GM12878 (cell line): ENCODE measurements at places on chromosomes 5 and 9. TPM values are rescaled to one million over a fixed set of nuclear protein-coding genes. Genes with fewer than 3 reads are reported as not detected.

PLPP7 gene
- total RNA-seq, result 0.72 and 0.97 TPM in 2 replicates

PCDH12 gene
- total RNA-seq, result 0.03 TPM in 1 of 2 replicates, not detected in the other

KCNT1 gene
- not detected in 2 replicates for total RNA-seq

TAF11L13 gene
- total RNA-seq, result not detected in 2 replicates

PCDHB12 gene
- not detected in 2 replicates for total RNA-seq

STPG3 gene
- not detected in 2 replicates for total RNA-seq

LHX2 gene
- 9.0 and 10.3 TPM in 2 replicates for total RNA-seq

C9 gene
- 0.13 and 0.54 TPM in 2 replicates for total RNA-seq

FBP2 gene
- total RNA-seq, result not detected in 2 replicates

IL7R gene
- 1.3 and 1.5 TPM in 2 replicates for total RNA-seq

CCL21 gene
- total RNA-seq, result 0.24 and 0.26 TPM in 2 replicates

PPP2R2B gene
- not detected in 2 replicates for total RNA-seq

SLC27A4 gene
- total RNA-seq, result 13.5 and 13.9 TPM in 2 replicates

BTNL3 gene
- total RNA-seq, result not detected in 2 replicates

GRCh38 chr9:121748727-121749423 is 97.4 kb downstream of the DAB2IP start:
- H3K27ac ChIP-seq, result no peak overlapping the region
- DNase-seq, result no peak
- H3K36me3 ChIP-seq, result no peaks in the 10 kb centered on the region
- no peaks in the 10 kb centered on the region for H3K4me1 ChIP-seq
- no peaks in the 10 kb centered on the region for H3K27me3 ChIP-seq

DNA sequence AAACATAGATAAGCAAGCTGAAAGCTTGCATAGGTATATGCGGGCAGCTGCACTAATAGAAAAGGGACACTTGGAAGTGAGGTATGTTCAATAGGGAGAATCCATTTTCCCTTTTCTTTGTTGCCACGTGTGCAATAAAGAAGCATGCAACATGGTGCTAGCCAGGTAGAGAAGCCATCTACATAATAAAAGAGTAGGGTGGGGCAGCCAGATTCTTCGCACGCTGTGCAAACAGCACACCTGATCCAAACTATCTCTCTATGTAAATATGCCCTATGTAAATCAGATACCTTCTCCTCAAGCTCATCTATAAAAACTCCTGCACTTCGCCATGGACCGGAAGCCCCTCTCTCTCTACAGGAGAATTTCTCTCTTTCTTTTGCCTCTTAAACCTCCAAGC is 91.9 kb upstream of the C9orf72 start:
- H3K36me3 ChIP-seq, result no peaks in the 10 kb centered on the region
- H3K4me3 ChIP-seq, result no peak overlapping the region
- H3K27ac ChIP-seq, result no peak overlapping the region
- H3K27me3 ChIP-seq, result no peaks in the 10 kb centered on the region
- DNase-seq, result no peak

GRCh38 chr5:124990723-124991122 is 244.3 kb upstream of the ZNF608 start:
- no peak for DNase-seq
- no peaks in the 10 kb centered on the region for H3K27me3 ChIP-seq
- no peak overlapping the region for H3K27ac ChIP-seq
- no peaks in the 10 kb centered on the region for H3K4me1 ChIP-seq

- no peak for DNase-seq
- no peak overlapping the region for H3K27ac ChIP-seq
- no peaks in the 10 kb centered on the region for H3K36me3 ChIP-seq
- no peaks in the 10 kb centered on the region for H3K4me1 ChIP-seq
- no peak overlapping the region for H3K4me3 ChIP-seq
These were observed 155.4 kb downstream of the CARTPT start for GRCh38 chr5:71874521-71874920.

DNA sequence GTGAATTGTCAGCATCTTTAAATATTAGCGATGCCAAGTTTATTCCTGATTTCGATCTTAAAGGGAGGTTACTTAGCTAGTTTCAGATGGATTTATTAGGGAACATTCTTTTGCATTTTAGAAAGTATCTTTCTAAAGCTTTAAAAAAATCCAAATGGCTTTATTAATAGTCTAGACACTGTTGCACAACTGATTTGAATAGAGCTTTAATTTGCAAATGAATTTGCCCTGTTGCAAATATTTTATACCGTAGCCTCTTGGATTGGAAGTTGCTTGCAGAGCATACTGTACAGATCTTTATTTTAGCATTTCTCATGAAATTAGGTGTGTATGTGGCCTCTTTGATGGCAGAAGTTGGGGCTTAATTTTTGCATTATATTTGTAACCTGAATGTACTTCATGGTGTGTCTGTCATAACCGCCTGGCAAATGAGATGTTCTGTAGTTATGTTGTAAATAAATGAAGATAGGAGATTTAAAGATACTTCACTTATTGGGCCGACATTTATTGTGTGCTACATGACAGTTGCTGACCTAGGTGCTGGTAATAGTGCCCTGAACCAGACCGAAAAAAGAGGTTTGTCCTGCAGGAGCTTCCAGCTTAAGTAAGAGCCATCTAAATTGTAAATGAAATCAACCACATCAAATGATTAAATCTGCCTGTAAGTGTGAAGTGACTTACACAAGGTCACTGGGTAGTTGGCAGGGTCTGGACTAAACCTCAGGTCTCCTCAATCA is 1.8 kb downstream of the TCERG1 start:
- no peaks in the 10 kb centered on the region for H3K27me3 ChIP-seq
- H3K36me3 ChIP-seq, result no peaks in the 10 kb centered on the region
- DNase-seq, result no peak
- H3K4me1 ChIP-seq, result no peaks in the 10 kb centered on the region

- no peaks in the 10 kb centered on the region for H3K4me1 ChIP-seq
- no peak for DNase-seq
- H3K36me3 ChIP-seq, result no peaks in the 10 kb centered on the region
- H3K27ac ChIP-seq, result no peak overlapping the region
- no peaks in the 10 kb centered on the region; the same call in 1 of the 2 replicates for H3K27me3 ChIP-seq
These were observed 5.5 kb downstream of the ARHGEF28 start for GRCh38 chr5:73631500-73631899.

- no peaks in the 10 kb centered on the region for H3K36me3 ChIP-seq
- DNase-seq, result no peak
- H3K27me3 ChIP-seq, result peaks cover 1% of the 10 kb centered on the region; the same call in 1 of the 2 replicates
- no peaks in the 10 kb centered on the region for H3K4me1 ChIP-seq
- no peak overlapping the region for H3K4me3 ChIP-seq
These were observed 162.2 kb downstream of the SREK1 start for GRCh38 chr5:66306105-66306843.

DNA sequence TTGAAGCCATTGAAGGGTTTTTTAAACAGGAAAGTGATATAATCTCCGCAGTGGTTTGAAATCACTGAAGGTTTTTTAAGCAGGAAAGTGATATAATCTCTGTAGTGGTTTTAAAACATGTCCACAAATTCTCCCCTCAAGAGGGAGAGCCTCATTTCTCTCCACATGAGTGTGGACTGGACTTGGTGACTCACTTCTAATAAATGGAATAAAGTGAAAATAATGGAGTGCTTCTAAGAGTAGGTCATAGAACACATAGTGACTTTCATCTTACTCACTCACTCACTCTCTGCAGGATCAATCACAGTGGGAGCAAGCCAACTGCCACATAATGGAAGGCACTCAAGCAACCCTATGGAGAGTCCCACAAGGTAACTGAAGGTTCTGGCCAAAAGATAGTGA is 12.0 kb downstream of the CTNNAL1 start:
- H3K36me3 ChIP-seq, result no peaks in the 10 kb centered on the region; the same call in 1 of the 2 replicates
- H3K27me3 ChIP-seq, result no peaks in the 10 kb centered on the region

GRCh38 chr9:132788378-132788777 is 89.7 kb downstream of the AK8 start:
- DNase-seq, result no peak
- H3K4me1 ChIP-seq, result no peaks in the 10 kb centered on the region
- H3K27me3 ChIP-seq, result 0 out of 2 replicates have a peak, but pooled peaks cover 2% of the 10 kb centered on the region
- H3K27ac ChIP-seq, result no peak overlapping the region

GRCh38 chr5:113989278-113989912 is 372.5 kb upstream of the KCNN2 start:
- no peaks in the 10 kb centered on the region for H3K36me3 ChIP-seq
- H3K27me3 ChIP-seq, result no peaks in the 10 kb centered on the region
- no peak for DNase-seq
- H3K4me1 ChIP-seq, result no peaks in the 10 kb centered on the region

GRCh38 chr5:179437341-179438001 is 92.2 kb upstream of the ADAMTS2 start:
- H3K4me3 ChIP-seq, result no peak overlapping the region
- H3K27ac ChIP-seq, result no peak overlapping the region
- no peak for DNase-seq
- no peaks in the 10 kb centered on the region for H3K27me3 ChIP-seq
- no peaks in the 10 kb centered on the region for H3K4me1 ChIP-seq
- H3K36me3 ChIP-seq, result no peaks in the 10 kb centered on the region

- H3K27me3 ChIP-seq, result no peaks in the 10 kb centered on the region
- no peak overlapping the region for H3K27ac ChIP-seq
- H3K36me3 ChIP-seq, result no peaks in the 10 kb centered on the region; the same call in none of the 2 replicates
These were observed 43.4 kb downstream of the PFDN1 start for GRCh38 chr5:140259500-140259899.

DNA sequence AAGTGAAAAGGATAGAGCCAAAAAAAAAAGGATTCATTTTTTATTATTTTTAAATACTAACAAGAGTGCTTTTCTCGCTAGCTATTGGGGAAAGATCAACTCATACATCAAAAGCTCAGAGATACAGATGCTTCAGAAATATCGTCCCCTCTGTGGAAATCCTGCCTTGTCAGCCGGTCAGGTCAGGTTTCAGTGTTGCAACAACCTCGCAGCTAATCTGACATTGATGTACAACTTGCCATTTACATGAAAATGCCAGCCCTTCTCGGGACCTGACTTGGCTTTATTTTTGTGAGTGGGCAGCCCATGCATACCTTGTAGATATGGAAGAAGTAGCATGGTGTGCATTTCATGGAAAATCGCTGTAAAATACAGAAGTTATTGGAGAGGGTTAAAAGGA is 358.8 kb upstream of the ADAMTS16 start:
- H3K4me1 ChIP-seq, result no peaks in the 10 kb centered on the region
- no peak overlapping the region for H3K27ac ChIP-seq
- H3K27me3 ChIP-seq, result no peaks in the 10 kb centered on the region
- H3K4me3 ChIP-seq, result no peak overlapping the region
- no peaks in the 10 kb centered on the region for H3K36me3 ChIP-seq
- DNase-seq, result no peak

DNA sequence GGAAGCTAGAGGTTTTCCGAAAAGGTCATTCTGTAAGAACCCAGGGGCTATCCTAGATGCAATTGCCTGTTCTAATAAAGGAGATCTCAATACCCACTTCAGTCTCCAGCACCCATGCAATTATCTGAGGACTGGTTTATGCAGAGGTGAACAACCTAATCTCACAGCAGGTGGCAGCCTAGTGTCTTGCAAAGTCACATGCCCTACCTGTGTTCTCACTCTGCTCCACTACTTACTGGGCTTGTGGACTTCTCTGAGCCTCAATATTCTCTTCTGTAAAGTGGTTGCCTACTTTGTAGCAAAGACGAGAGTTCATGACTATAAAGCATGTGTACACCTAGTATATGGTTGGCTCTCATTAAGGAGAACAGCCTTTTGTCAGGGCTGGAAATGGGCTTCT is 21.0 kb upstream of the ALDH1B1 start:
- DNase-seq, result peak; percentile 23
- H3K4me3 ChIP-seq, result no peak overlapping the region
- no peaks in the 10 kb centered on the region; the same call in none of the 2 replicates for H3K27me3 ChIP-seq
- H3K4me1 ChIP-seq, result no peaks in the 10 kb centered on the region
- H3K27ac ChIP-seq, result no peak overlapping the region
- H3K36me3 ChIP-seq, result no peaks in the 10 kb centered on the region

DNA sequence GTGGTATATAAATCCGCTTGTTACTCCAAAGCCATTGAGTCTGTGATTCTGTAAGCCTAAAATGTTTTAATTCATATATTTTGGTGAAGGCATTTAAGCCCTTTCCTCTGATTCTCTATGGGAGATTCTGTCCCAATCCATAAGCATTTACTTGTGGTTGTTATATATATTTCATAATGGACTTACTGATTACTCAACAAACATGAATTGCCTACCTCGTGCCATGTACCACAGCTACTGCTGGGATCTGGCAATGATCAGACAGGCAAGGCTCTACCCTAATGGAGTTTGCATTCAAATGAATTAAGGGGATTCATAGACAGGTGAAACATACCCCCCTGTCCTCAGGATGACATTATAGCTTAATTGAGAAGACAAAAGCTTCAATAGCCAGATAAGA is 54.5 kb downstream of the C9orf152 start:
- no peak for DNase-seq
- H3K27me3 ChIP-seq, result no peaks in the 10 kb centered on the region
- H3K27ac ChIP-seq, result no peak overlapping the region
- peaks cover 14% of the 10 kb centered on the region for H3K36me3 ChIP-seq
- H3K4me3 ChIP-seq, result no peak overlapping the region

- no peak overlapping the region for H3K27ac ChIP-seq
- no peaks in the 10 kb centered on the region for H3K27me3 ChIP-seq
- no peaks in the 10 kb centered on the region for H3K4me1 ChIP-seq
These were observed 17.2 kb downstream of the HNRNPH1 start for GRCh38 chr5:179606071-179606909.

- peak overlapping the region; percentile 37; the same call in 1 of the 2 replicates for H3K4me3 ChIP-seq
- H3K27me3 ChIP-seq, result no peaks in the 10 kb centered on the region
- peak overlapping the region; percentile 92 for H3K27ac ChIP-seq
- peak; percentile 51 for DNase-seq
- H3K4me1 ChIP-seq, result peaks cover 41% of the 10 kb centered on the region
- peaks cover 7% of the 10 kb centered on the region for H3K36me3 ChIP-seq
These were observed 3.6 kb upstream of the SNAPC4 start for GRCh38 chr9:136403538-136403914.

DNA sequence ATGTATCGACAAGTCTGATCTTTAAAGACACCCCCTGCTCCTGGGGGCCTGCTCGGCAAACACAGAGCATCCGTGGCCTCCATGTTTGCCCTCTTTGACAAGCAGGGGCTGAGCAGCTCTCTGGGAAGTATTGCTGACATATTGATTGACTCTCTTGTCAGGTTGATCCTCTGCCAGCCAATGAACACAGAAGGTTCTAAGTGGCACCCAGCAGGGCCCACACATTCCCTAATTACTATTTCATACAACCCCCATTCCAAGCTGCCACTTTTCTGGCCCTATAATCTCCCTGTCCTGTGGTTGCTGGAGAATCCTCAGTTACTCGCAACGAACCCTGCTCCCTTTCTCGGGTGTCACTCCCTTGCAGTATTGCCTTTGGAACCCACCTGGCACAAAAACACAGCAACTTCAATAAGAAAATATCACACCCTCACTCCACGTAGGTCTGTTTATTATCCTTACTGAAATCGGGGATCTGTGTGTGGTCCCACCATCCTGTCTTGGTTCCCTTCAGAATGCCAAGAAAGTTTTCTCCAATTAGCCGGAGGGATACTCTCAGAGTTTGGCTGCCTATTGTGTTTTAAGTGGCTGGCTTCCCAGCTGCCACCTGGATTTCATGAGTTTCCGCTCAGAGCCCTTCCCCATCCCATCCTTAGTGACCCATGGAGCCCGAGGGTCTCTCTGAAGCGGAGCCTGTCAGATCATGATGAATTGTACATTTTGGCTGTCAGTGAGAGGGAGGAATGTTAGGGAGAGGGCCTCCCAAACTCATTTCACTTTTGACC is 249.0 kb upstream of the WWC1 start:
- no peaks in the 10 kb centered on the region for H3K36me3 ChIP-seq
- H3K27me3 ChIP-seq, result peaks cover 3% of the 10 kb centered on the region; the same call in 1 of the 2 replicates
- no peak overlapping the region for H3K4me3 ChIP-seq
- no peaks in the 10 kb centered on the region for H3K4me1 ChIP-seq
- DNase-seq, result no peak
- H3K27ac ChIP-seq, result no peak overlapping the region
